Ecto neural progenitor cell (in vitro differentiated cells): ENCODE measurements at places on chromosomes 2 and 18.

- DNase-seq: no peak
These were observed 286.6 kb downstream of the AGAP1 start for GRCh38 chr2:235780401-235780800.

DNA sequence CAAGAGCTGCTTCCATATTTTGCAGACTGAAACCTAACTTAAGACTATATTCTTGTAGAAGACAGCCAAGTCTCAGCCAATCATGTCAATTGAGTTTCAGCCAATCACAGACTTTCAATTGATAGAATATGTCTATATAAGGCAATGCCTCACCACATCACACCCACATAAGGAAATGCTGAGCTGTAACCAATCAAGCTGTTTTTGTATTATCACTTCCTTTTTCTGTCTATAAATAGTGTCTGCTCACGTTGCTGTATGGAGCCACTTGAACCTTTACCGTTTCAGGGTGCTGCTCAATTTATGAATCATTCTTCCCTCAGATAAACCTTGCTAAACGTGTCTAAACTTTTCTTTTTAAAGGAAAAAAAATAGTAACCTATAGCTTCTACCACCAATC, 1554.4 kb upstream of the LRRTM1 start:
- no peak for DNase-seq

- DNase-seq: no peak
These were observed 14.9 kb downstream of the ESPNL start for GRCh38 chr2:238114851-238115660.

DNA sequence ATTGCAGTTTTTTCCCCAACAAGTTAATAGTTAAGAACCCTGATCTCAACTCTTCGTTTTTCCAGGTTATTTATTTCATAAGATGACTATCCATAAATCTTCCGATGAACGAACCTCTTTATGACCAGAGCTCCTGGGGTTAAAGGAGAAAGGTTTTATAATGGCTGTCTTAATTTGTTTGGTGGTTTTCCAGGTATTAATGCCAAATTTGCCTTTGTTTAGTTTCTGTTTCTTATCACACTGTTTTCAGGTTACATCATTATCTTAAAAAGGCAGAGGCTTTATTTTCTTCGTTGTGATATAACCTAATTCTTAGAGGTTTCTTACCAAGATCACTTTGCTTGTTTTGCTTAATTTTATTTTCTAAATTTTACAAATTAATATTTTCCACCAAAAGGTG, 10.1 kb downstream of the ZNF638 start:
- DNase-seq: no peak

DNA sequence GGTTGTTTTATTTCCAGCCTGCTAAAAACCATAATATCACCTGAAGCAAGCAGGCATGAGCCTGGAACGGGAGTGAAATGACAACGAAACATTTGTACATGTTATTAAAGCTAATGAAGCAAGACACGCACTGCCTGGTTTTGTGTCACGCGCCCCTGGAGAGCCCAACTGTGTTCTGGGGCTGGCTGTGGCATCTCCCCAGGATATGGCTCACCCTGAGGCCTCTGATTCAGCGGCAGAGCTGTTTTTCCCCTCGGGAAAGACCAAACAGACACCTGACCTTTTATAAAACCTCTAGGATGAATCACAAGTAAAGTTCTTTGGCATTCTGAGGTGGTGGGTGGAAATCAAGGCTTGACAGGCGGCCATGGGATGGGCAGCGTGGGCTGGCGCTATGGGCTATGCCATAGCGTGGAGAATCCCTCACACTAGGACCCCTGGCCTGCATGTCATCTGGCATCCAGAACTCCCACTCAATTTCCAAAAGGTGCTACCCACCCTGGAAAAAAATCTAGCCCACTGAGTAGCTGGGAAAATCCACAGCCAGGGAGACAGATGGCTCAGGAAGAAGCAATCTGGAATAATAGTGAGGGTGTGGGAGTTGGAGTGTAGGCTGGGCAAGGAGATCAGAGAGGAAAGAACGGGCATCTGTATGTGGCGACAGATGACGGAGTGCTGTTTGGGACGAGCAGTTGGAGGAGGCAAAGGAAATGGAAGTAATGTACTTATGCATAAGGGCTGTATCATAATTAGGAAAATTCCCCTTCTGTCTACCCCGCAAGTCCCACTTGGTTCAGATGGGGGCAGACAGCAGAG, 262.0 kb downstream of the AFF3 start:
- DNase-seq: no peak
